NB4 (cell line): ENCODE measurements at places on chromosomes 7 and 10.

DNA sequence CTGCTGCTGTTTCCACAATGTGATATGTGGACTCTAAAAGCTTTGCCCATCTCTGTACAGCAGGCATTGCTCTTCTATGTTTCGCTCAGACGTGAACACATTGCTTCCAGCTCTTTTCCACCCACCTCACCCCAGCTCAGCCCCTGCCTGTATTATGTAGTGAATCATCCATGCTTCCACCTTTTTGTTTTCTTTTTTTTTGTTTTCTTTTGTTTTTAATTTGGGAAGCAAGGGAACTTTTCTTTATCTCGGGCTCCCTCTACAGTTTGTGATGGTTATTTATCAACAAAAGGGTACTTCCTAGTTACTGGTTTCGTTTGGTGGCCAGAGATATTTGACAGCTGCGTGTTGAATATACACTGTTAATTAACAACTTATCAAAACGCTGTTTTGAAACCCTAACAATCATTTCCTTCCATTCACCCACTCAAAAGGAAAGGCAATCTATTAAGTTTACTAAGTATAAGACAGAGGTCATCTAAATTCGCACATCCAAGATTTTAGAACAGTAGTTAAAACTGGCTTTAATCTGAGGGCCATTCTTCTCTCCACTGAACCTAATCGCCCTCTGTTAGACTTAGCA, 127.9 kb upstream of the STK17A start:
- peak; percentile 54 for DNase-seq

GRCh38 chr10:36256166-36256565, 614.1 kb upstream of the FZD8 start:
- DNase-seq: no peak

DNA sequence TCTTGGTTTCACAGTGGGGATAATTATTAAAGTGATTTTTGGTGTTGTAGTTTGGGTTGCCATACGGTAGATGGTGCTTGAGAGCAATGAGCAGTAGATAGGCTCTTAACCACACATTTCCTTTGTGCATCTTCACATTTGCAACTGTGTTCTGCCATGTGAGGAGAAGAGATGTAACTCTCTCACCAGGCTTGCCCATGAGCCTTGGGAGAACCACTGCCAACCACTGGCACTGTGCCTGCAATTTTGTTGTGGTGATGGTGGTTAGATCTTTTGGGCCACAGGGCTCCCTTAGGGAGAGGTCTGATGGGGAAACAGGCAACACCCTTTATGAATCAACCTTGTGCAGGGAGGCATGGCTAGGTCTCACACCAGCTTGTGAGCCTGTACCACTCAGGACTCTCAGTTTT, 204.3 kb downstream of the CCDC7 start:
- DNase-seq: peak; percentile 25

DNA sequence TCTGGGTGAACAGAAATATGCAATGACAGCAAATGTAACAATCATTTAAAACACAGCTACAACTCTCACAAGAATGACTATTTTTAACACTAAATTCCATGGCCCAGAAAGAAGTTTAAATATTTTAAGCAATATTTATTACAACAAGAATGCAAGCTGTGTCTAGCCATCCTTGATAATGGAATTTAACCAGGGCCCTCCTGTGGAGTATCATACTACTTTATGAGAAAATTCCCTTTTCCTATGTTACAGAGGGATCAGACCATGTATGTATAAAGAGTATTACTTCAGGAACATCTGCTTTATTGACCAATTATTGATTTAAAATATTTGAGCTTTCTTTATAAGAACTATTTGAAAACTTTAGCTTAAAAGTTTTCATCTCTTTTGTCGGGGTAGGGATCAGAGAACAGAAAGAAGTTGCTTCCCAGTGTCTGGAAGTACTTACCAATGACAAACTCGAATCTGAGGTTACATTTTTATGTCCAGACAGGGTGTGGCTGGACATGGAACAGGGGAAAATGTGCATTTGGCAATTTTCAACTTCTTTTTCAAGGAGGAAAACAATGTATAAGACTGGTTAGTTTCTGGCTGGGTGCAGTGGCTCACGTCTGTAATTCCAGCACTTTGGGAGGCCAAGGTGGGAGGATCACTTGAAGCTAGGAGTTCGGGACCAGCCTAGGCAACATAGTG, 48.3 kb upstream of the NRBF2 start:
- no peak for DNase-seq

DNA sequence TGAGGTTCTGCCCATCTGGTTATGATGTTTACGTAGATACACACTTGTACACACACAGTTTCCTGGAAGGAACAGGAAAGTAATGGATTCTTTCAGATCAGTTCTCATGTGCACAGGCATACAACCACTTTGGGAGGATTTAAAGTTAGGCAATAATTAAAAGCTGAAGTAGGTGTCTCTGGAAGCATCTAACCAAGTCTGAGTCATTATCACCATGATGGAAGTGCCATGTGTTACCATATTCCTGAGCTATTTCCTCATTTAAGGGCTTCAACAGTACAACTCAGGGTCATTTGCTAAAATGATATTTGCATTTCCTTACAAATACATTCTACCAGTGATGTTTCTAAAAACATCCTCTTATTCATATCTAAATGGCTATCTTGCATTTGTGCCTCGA, 41.4 kb upstream of the BET1 start:
- DNase-seq: peak; percentile 19
